EH (cell line): ENCODE measurements at places on chromosomes 7 and 10.

- DNase-seq, result no peak
Observed at GRCh38 chr10:132141526-132142395, 45.0 kb upstream of the DPYSL4 start.

DNA sequence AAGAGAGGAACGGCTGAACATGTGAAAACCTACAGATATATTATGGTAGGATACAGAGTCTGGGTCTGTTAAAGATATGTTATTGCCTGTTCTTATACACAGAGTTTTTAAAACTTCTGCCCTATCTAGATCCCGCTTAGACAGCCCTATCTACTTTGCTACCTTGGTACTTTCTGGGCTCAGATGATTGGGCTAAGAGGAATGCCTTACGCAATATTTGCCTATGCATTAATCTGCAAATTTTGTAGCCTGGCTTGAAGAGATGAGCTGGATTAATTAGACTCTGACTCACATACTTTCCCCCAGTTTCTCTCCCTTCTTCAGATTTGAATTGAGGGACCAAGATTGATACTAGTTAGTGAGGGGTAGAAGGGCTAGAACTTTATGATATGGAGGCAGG, 33.6 kb upstream of the A1CF start:
- peak; percentile 5 for DNase-seq

- DNase-seq, result peak; percentile 1
Observed at GRCh38 chr7:26616235-26616634, 248.2 kb downstream of the SKAP2 start.

- peak; percentile 78 for DNase-seq
Observed at GRCh38 chr10:103265717-103266329, 11.1 kb upstream of the INA start.

DNA sequence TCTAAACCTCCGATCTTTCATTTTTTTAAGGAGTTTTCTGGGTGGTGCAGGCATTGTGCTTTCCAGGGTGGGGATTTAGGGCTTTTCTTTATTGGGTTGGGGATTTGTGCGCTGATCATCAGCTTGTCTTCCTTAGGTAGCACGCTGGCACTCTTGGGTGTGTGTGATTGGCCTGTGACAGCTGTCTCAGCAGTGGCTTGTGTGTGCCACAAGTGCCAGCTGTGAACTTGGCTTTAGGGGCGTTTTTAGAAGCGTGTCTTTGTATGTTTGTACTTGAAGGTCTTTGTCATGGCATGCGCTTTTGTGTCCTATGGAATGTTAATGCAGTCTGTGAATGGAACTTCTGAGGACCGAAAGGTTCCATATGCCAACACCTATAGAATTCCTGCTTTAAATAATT, 788 bp downstream of the AKAP9 start:
- DNase-seq, result peak; percentile 39

- DNase-seq, result no peak
Observed at GRCh38 chr10:68876246-68877138, 24.6 kb upstream of the DDX50 start.

GRCh38 chr10:113381981-113382509, 170.8 kb upstream of the HABP2 start:
- DNase-seq, result peak; percentile 65

- DNase-seq, result no peak
Observed at GRCh38 chr7:118280319-118281012, 56.0 kb downstream of the ANKRD7 start.

GRCh38 chr7:13278020-13278419, 590.6 kb downstream of the ARL4A start:
- no peak for DNase-seq

- no peak for DNase-seq
Observed at GRCh38 chr7:85274454-85274853, 87.6 kb upstream of the SEMA3D start.

GRCh38 chr7:64183126-64183742, 23.8 kb upstream of the ZNF735 start:
- DNase-seq, result no peak

GRCh38 chr10:102507521-102507920, 3.7 kb downstream of the SUFU start:
- no peak for DNase-seq
